ENCODE measurements at places on chromosomes 1 and 21.

DNA sequence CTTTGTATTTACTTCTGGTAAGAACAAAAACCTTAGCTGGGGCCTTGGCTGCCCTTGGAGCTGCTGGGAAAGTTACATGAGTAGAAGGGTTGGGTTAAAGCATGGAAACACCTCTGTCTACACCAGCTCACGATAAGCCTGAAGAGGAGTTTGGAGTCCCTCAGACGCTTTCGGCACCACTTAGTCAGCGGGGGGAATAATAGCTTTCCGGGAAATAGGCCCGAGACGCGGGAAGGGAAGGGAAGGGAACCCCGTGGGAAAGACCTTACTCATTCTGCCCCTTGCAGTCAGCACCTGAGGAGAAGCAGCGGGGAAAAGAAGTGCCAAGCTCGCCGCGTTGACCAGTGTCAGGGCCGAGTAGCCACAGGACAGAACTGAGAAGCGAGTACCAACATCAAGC is 66.4 kb upstream of the PDE9A start:
- DNase-seq = no peak

DNA sequence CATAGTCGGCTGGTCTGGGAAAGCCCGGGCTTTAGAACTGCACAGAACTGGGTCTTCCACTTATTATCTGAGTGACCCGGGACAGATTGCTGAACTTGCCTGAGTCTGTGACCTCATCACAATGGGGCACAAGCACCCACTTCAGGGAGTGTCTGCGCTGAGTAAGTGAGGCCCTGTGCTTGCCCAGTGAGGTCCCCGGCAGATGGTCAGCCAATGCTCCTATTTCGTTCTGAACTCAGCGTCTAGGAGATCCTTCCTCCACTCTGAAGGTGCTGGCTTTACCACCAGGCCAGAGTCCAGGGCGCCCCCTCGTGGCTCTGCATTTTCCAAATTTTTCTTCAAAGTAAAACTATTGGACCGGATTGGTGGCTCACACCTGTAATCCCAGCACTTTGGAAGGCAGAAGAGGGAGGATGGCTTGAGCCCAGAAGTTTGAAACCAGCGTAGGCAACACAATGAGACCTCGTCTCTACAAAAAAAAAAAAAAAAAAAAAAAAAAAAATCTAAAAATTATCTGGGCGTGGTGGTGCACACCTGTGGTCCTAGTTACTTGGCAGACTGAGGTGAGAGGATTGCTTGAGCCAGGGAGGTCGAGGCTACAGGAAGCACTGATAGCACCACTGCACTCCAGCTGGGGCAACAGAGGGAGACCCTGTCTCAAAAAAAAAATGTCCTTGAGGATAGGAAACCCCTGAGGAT is 61.7 kb downstream of the FCRL5 start:
- peak; percentile 66 for DNase-seq

GRCh38 chr1:13725714-13726175 is 25.8 kb downstream of the PRDM2 start:
- DNase-seq = peak; percentile 59

DNA sequence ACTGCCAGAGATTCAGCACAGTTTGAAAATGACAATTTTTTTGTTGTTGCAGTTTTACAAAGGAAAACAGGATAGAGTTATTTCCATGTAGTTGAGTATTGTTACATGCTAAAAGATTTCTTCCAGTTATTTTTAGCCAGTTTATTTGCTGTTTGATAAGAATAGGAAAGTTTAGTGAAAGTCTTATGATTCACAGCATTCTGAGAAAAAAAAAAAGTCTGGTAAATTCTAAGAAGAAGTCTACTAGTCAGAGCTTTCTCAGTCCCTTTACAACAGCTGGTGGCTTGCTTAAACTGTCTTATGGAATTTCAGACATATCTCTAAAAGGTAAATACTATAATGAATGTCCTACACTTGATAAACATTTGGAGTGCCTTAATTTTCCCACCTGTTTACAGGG is 341.7 kb downstream of the DSCAM start:
- no peak for DNase-seq

- DNase-seq = no peak
Observed at GRCh38 chr1:107378866-107379265, 238.0 kb downstream of the NTNG1 start.

- peak; percentile 48 for DNase-seq
Observed at GRCh38 chr1:167617153-167618147, 12.6 kb upstream of the RCSD1 start.

Measured in activated CD4-positive, alpha-beta memory T cell treated with anti-CD3 and anti-CD28 coated beads, Interleukin-2, amount 10 ng/mL, durations not matched to agents 7 days and 5 days (primary cell).